Glutamatergic neuron (in vitro differentiated cells): ENCODE measurements at places on chromosomes 11 and 22.

GRCh38 chr11:2752204-2752770 lies 52.5 kb upstream of the KCNQ1OT1 start:
- no peak for DNase-seq

DNA sequence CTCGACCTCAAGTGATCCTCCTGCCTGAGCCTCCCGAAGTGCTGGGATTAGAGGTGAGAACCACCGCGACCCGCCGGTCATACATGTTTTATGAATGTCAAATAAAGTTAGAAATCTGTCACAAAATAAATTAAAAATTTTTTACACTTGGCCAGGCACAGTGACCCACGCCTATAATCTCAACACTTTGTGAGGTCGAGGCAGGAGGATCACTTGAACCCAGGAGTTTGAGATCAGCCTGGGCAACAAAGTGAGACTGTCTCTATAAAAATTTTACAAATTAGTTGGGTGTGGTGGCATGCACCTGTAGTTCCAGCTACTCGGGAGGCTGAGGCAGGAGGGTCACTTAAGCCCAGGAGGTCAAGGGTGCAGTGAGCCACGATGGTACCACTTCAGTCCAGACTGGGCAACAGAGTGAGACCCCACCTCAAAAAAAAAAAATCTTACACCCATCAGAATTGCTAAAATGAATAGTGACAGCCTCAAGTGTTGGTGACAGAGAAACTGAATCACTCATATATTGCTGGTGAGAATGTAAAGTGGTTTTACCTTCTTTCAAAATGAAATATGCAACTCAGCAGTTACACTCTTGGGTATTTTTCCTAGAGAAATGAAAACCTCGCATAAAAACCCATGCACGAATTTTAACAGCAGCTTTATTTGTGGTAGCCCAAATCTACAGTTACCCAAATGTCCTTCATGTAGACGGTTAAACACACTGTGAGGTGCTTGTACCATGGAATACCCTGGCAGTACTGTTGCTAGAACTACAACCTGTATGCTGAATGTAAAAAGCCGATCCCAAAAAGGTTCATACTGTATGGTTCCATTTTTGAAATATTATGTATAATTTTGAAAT lies 55.4 kb downstream of the MED15 start:
- no peak for DNase-seq

DNA sequence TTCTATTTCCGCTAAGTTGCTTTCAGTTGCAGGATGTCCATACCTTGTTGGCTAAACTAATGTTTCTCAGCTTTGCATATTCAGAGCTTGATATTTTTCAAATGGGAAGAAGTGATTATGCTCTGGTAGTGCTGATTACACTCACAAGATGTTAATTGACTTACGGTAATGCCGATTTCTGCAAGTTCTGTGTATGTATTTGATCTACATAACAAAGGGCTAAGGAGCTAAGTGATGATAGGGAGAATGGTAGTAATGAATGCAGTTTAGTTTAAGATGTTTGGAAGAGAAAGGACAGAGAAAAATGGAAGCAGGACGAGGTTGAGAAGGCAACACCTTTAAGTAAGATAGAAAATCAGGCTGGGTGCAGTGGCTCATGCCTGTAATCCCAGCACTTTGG lies 61.4 kb downstream of the FAM83F start:
- DNase-seq, result no peak

DNA sequence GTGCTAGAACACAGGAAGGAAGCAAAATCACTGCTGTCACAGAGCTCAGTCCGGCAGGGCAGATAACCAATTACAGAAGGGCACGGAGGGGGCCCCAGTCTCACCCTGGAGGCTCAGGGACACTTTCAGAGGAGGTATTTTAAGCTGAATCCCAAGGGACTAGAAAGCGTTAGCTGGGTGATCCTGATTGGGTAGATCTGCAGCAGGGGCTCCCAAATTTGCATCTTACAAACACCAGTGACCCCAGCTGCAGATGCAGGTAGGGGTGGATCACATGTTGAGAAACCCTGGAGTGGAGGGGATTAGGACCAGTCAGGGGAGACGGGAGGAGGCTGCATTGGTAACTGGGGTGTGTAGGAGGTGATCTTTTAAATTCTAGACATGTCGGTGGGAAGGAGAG lies 91.4 kb downstream of the CSNK2A3 start:
- DNase-seq, result no peak

DNA sequence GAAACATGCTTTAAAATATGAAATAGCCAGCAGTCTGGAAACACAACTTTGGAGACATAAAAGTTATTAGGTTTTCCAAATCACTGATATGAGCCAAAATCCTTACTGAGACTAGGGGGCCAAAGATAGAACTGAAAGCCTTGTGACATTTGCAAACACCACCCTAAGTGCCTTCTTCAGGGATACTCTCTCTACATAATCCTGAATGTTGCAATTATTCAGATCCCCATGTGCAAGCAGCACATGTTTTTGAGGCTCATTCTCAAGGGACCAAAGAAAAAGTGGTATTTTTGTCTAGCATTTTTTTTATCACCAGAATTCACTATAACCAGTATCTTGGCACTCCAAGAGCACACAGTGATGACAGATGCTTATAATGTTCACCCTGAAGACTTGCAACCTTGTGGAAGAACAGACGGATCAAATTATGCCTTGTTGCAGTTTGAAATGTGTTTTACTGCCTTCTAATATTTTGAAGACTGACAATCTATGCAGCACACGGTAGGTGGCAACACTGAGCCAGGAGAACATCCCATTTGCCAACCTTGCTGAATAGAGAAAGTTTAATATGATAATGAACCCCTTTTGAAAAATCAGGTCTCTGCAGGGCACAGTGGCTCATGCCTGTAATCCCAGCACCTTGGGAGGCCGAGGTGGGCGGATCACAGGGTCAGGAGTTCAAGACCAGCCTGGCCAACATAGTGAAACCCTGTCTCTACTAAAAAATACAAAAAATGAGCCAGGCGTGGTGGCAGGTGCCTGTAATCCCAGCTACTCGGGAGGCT lies 78.5 kb downstream of the PLEKHA7 start:
- peak; percentile 30 for DNase-seq

- DNase-seq, result no peak
Observed at GRCh38 chr22:23253475-23254055, 73.3 kb downstream of the BCR start.

GRCh38 chr22:25655371-25655935 lies 86.5 kb upstream of the MYO18B start:
- DNase-seq, result no peak

DNA sequence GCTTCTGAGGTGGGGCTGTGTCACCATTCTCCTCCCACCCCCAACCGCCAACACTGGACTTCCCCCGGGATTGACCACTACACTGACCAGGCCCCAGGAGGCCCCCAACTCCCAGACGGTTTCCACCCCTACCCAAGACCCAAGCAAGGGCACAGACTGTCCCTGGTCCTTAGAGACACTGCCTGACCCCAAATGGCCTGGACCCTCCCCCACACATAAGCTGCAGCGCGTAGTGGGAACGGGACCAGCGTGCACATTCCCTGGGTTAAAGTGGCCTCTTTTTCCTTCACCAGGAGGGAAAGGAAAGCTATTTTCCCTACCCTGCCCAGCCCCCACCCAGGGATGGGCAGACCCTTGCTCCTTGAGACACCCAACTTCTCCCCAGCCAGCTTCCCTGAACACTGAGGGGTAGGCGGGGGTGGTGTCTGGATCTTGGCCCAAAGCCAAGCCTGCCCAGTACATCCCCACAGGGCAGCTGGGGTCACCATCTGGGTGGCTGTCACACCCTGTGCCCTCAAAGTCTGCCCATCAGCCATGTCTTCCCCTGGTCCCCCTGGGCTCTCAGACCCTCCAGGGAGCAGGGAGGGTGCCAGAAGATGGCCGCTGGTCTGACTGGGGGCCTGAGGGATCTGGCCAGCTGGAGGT lies 1.6 kb upstream of the MAPK12 start:
- DNase-seq, result no peak

DNA sequence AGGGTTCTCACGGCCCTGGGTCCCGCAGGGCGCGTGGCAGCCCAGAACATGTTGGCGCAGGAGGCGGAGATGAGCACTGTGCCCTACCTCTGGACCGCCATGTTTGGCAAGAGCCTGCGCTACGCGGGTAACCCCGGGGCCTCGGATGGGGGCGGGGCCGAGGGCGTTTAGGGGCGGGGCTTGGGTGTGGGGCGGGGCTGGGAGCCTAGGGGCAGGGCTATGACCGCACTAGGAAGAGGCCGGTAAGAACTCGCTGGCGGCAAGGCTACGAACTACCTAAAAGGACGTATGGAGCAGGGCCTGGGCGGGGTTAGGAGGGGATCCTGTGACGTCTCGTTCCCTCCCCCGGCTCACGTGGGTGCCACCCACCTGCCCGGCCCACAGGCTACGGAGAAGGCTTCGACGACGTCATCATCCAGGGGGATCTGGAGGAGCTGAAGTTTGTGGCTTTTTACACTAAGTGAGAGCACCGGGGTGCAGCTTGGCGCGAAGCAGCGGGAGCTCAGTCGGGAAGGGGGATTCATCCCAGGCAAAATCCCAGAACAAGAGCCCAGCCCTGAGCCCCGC lies 2.8 kb upstream of the LZTR1 start:
- peak; percentile 60 for DNase-seq

DNA sequence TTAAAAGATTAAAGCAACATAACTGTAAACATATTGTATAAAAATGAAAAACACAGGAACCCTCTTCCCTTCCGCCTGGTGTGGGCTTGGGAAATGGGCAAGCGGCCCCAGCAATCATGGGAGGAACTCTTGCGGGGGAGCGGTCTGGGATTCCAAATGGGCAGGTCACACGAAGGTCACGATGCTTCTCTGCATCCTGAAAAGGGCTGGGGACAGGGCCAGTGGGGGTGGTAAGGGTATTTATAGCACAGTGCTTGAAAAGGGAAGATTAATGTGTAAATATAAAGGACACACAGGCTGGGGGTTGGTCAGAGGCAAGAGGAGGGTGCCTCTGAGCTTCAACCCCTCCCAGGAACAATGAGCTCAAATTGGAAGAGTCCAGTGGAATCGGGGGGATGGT lies 46.9 kb upstream of the OR4B1 start:
- no peak for DNase-seq

GRCh38 chr11:8296038-8296649 lies 32.5 kb upstream of the LMO1 start:
- DNase-seq, result no peak

DNA sequence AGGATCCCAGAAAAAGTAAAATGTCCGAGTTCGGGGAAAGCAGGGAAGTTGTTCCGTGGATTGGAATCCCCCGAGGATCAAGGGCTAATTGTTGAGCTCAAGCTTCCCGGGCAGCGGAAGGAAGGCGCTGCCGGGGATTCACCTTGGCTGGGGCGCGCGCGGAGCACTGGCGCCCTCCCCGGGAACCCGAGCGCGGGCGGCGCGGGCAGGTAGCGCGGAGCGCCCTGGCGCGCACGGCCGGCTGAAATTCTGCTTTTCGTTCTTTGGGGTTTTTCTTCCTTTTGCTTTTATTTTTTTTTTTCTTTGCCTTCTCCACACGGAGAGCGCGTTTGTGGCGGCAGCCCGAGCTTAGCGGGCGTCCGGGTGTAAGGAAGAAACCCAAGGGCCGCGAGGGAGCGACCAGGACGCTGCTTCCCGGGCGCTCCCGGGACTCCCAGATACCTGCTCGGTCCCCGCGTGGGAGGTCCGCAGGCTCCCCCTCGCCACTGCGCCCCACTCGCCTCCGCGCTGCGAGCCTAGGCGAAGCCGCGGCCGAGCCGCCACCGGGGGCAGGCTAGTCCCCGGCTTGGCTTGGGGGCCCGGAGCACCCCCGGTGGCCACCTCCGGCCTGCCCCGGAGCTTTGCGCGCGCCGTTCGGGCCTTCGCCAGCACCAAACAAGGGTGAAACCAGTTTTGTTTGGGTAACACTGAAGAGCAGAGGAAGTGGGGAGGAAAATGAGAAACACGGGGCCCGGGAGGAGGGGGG lies 4.8 kb upstream of the IGF2 start:
- DNase-seq, result no peak

DNA sequence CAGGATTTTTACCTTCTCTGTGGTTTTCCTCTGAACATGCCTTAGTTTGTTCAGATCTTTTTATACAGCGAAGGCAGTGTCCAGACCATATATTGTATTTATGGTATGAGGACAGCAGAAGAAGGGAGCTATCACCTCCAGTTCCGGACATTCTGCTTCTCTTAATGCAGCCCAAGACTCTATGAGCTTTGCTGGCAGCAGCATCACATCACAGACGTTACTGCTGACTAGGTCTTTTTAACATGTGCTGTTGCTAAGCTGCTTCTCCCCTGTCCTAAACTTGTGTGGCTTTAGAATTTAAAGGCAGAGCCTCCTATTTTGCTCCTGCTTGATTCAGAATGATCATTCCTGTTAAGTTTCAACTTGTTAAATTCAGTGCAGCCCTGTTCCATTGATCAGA lies 13.4 kb downstream of the MICAL2 start:
- DNase-seq, result no peak

- DNase-seq, result no peak
Observed at GRCh38 chr22:23047742-23048141, 22.6 kb upstream of the GNAZ start.

- DNase-seq, result no peak
Observed at GRCh38 chr11:98568013-98568412, 452.7 kb upstream of the CNTN5 start.

- no peak for DNase-seq
Observed at GRCh38 chr22:30296324-30296723, 7.0 kb upstream of the CASTOR1 start.

DNA sequence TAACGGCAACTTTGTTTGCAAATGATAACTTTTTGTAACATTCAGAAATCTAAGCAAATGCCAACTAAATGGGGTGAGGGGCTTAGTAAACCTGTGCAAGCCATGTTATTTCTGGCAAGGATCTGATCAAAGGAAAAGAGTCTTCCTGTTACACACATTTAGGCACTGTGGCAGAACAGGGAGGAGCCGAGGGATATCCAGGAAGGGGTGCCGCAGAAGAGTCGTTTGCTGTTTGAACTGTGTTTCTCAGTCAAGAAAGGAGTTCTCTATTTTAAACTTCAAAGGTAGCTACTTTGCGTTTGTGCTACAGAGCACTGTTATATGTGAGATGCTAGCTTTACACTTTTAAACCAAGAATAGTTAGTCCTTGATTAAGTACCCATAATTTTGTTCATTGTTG lies 175.5 kb downstream of the ETS1 start:
- no peak for DNase-seq

GRCh38 chr11:360326-361280 lies 8.7 kb upstream of the B4GALNT4 start:
- no peak for DNase-seq

- no peak for DNase-seq
Observed at GRCh38 chr22:47816863-47817210, 1054.4 kb downstream of the TBC1D22A start.

DNA sequence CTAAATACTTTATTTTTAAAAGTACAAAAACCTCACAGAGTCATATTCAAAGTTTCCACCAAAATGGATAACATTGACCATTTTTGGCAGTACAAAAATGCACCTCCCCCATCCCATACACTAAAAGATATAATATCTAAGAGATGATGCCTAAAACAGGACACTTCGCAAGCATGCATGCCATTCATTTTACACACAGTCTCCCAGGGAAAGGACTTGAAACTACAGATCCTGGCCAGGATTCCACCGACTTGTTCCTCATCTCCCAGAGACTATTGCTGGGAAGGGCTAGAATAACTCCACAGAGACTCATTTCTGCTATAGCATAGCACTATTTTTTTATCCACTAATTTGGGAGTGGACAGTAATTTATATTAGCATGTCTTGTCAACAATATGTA lies 81.7 kb downstream of the MTNR1B start:
- DNase-seq, result no peak
